IPS DF 19.7 (cell line): ENCODE measurements at places on chromosomes 3 and 15.

DNA sequence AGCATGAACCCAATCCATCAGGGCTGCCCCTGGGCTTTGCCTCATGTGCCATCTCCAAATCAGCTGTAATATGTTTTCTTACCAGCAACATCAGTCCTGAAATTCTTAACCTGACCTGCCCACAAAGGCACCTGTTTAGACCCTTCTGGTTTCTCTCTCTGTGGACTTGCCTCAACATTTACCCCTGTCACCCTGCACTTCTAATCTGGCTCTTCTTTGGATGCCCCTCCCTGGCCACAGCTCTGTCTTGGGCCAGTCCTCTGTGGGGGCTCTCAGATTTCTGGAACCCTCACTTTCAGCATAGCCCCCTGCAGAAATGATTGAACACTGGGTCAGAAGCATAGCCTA is 168.7 kb upstream of the STAC start:
- DNase-seq = no peak

DNA sequence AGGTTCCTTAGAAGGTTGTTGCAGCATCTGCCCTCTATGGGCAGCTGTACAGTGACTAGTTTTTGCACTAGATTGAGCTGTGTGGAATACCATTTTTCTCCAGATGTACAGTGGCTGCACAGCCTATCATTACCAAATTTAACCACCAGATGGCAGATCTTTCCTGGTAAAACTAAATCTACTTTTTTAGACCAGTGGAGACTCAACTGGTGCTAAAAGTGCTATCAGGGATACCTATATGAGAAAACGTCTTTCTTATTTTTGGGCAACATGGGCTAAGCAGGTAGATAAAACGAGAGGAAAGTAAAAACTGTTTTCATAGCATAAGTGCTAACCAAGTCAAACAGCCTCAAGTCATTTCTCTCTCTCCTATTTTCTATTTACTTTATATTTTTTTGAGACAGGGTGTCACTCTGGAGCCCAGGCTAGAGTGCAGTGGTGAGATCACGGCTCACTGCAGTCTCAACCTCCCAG is 21.2 kb downstream of the IGSF10 start:
- no peak for DNase-seq

DNA sequence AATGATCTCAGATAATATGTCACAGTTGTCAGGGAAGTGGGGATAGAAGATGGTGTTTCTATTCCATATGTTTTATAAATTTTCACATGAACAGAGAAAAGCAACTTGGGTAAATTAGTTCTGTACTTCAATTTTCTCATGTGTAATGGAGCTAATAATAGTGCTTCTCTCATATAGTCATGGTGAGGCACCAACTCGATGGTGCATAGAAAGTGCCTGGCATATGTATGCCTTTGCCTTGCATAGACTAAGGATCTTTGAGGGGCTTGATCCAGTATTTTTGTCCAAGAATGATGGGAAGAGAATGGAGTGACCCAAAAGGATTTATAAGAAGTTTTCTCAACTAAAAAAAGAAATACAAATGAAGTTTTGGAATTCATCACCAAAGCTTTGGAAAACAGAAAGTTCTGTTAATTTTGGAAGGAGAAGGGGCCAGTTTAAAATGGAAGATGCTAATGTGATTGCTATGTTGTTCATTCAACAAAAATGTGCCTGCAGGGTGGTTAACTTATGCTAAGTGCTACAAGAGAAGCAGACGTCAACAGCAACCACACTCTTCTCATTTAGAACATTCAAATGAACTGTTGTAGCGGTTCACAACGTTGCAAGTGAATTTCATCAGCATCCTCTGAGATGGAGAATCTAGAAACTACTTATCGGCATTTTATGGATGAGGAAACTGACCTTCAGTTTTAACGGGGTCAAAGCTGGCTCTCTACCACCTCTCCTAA is 86.1 kb downstream of the RTP4 start:
- no peak for DNase-seq

GRCh38 chr3:47161983-47162696 is 1.8 kb downstream of the SETD2 start:
- no peak for DNase-seq

- DNase-seq = no peak
These were observed 180.3 kb downstream of the ABHD5 start for GRCh38 chr3:43870844-43871626.

DNA sequence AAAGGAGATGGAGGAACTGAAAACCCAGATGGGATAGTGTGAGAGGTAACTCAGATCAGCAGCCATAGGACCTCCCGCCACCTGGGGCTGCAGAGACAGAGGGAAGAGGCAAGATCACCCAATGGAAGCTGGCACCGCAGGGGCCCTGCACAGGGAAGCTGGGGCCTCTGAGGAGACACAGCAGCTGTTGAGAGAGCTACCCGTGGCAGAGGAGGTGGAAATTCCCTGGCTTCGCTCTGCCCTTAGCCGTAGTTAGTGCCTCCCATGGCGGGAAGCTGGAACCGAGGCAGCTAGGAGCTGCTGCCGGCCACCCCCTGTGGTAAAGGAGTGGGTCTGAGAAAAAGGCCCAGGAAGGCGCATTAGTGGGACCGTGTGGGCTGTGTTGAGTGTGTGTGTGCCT is 18.0 kb upstream of the PLXNA1 start:
- DNase-seq = no peak

- DNase-seq = no peak
These were observed 4.7 kb downstream of the DMXL2 start for GRCh38 chr15:51617886-51618285.

- no peak for DNase-seq
These were observed 17.4 kb downstream of the FYCO1 start for GRCh38 chr3:45978006-45978761.

- no peak for DNase-seq
These were observed 14.0 kb upstream of the NEO1 start for GRCh38 chr15:73038220-73038619.

DNA sequence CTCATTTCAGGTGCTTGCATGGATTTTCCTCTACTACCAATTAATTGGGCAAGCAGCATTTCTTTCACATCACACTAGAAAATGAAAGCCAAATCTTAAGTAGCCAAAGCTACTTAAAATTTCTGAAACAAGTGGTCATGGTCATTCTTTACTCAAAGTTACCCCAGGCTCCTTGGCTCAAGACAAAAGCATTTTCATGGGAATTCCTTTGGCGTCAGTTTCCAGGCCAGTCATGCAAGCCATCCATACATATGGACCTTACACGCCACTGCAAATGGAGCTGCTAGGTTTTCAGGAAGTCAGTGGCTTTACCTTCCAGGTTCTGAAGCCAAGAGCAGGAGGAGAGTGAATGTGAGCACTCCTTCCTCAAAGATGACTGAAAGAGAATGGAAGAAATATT is 83.7 kb upstream of the IL12A start:
- no peak for DNase-seq

GRCh38 chr3:10748040-10748439 is 68.0 kb upstream of the SLC6A11 start:
- no peak for DNase-seq

DNA sequence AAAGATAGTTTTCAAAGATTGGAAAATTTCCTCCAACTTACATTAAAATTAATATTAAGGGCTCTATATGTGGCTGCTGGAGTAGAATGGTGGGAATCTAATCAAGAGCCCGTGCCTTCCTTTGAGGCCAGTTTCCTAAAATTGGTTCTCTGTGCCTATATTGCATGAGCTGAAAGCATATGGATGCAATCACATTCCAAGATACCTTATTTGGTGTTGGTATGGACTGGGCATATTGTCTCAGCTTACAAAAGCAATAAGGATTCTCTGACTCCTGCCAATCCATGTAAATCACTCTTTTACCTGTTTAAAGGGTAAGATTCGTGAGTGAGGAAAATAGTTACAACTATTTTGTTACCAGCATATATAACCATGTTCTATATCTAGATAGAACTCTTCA is 111.6 kb downstream of the GREM1 start:
- DNase-seq = no peak

GRCh38 chr3:3260870-3261269 is 81.4 kb upstream of the CRBN start:
- DNase-seq = no peak

DNA sequence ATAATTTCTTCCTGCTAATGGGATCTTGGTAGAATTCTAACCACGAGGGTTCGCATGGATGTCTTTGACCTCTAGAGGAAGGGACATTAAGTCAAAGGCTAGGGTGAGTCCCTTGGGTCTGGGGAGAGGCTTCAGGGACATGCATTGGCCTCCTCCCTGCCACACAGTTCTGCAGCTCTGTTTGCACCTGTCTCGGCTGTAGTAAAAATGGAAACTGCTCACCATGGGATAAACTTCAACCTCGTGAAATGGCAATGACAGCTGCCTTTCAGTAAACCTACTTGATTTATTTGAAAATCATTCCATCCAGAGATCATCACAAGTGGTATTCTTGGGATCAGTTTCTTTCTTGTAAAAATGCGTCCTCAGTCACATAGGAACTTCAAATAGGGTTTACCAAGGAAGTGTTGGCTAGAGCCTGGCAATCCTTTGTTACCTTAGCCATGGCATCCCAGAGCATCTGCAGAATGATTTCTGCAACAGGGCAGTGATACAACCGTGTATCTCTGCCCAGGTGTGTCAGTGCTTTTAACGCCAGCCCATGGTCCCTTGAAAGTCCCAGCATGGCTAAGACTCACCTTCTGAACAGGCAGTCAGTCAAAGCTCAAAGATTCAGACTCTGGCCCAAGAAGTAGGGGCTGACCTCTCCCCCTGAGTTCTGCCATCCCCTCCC is 14.0 kb upstream of the LRTM1 start:
- no peak for DNase-seq

GRCh38 chr15:45089712-45090373 is 24.1 kb downstream of the DUOX2 start:
- DNase-seq = no peak

DNA sequence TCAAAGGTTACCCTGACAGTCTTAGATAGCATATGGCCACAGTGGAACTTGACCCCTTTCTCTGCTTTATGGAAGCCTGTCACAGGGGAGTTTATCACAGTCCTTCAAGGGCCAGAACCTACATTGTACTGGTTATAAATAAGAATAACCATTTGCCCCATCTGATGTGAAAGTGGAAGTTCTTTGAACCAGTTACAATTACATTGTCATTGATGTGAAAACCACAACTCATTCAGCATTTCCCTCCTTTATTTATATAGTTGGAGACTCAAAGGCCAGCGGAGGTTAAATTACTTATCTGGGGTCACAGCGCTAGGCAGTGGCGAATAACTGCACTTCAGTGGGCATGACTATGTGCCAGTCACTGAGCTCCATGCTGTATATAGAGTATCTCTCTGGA is 60.5 kb upstream of the TBC1D5 start:
- no peak for DNase-seq

- DNase-seq = no peak
These were observed 119.9 kb downstream of the MBNL1 start for GRCh38 chr3:152388631-152389030.

DNA sequence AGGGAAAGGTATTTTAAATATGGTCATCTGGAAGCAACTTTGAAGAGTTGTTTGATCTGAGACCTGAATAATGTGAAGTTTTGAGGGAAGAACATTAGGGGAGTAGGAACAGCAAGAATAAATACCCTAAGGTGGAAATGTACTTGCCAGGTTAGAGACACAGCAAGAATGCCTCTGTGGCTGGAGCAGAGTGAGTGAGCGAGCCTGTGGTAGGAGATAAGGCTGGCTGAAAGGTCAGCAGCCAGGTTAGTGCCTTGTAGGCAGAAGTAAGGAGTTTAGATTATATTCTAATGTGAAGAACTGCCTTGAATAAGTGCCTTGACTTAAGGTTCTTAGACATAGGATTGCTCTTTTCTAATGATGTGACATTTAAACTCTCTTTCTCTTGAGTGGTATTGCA is 18.3 kb downstream of the LRRC49 start:
- DNase-seq = no peak

DNA sequence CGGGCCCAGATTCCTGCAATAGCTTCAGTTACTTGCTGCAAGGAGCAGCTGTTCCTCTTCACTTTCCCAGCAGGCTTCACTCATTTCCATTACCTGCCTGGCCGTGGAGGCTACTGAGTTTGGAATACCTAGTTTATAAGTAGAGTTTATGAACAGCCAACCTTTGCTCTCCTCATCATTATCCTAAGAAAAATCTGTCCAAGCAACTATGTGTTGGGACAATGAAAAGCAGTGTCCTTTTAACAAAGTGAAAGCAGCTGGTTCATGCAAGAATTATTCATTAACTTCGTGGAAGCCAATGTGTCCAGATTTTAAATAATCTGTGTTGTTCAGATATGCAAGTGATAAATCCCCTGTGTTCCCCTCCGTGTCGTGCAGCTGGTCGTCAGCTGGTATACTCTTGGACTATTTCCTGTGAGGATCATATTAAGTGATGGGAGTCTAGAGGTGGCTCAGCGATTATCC is 39.3 kb upstream of the SSR3 start:
- DNase-seq = no peak

DNA sequence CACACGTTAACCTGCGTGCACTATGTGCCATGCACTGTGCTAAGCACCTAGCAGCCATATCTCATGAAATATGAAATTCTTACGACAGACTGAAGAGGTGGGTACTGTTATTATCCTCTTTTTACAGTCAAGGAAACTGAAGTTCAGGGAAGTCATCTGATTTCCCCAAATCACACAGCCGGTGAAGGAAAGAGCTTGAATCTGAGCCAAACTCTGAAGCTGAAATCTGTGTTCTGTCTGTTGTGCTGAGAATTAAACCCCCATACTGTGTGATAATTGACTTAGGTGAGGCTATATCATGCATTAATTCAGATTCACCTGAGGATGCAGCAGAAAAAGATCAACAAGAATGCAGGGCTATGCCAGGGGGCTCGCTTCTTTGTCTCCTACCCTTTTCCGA is 475 bp downstream of the FAM107A start:
- DNase-seq = no peak

GRCh38 chr3:137438561-137438960 is 325.6 kb upstream of the SOX14 start:
- no peak for DNase-seq

DNA sequence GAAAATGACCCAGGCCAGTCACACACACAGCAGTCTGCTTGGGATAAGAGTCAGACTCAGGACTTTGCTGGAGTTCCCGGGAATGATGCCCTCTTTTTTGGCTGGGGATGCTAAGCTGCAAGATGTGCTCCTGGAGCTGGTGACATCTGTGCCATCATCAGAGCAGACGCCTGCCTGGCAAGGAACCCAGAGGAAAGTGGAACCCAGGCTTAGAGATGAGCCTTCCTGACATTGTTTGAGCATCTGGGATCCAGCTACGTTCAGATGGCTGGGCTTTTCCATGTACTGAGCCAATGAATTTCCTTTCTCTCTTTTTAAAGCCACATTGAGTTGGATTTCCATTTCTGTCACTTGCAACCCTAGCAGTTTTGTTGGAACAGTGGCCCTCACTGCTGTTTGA is 53.3 kb downstream of the EBLN2 start:
- no peak for DNase-seq

- no peak for DNase-seq
These were observed 121.7 kb downstream of the TGFBR2 start for GRCh38 chr3:30728143-30728542.
